Spleen (tissue), 13 donors: ENCODE measurements at places on chromosomes 12 and 14. TPM values are rescaled to one million over a fixed set of nuclear protein-coding genes. Genes with fewer than 3 reads are reported as not detected.

GRCh38 chr14:97456958-97457357 lies 659.8 kb downstream of the VRK1 start:
- no peak overlapping the region for H3K4me3 ChIP-seq
- H3K4me1 ChIP-seq, result no peaks in the 10 kb centered on the region
- H3K27ac ChIP-seq, result no peak overlapping the region

- H3K27ac ChIP-seq, result no peak overlapping the region
- H3K36me3 ChIP-seq, result no peaks in the 10 kb centered on the region
- no peak overlapping the region for H3K4me3 ChIP-seq
- no peak for DNase-seq
- H3K4me1 ChIP-seq, result no peaks in the 10 kb centered on the region
Measured at GRCh38 chr14:96212896-96213295, 8.3 kb downstream of the BDKRB2 start.

- H3K27ac ChIP-seq, result no peak overlapping the region
- H3K4me1 ChIP-seq, result no peaks in the 10 kb centered on the region
- H3K36me3 ChIP-seq, result peaks cover 100% of the 10 kb centered on the region
- no peak overlapping the region for H3K4me3 ChIP-seq
- H3K27me3 ChIP-seq, result no peaks in the 10 kb centered on the region
Measured at GRCh38 chr14:91284146-91284790, 39.8 kb upstream of the GPR68 start.

DNA sequence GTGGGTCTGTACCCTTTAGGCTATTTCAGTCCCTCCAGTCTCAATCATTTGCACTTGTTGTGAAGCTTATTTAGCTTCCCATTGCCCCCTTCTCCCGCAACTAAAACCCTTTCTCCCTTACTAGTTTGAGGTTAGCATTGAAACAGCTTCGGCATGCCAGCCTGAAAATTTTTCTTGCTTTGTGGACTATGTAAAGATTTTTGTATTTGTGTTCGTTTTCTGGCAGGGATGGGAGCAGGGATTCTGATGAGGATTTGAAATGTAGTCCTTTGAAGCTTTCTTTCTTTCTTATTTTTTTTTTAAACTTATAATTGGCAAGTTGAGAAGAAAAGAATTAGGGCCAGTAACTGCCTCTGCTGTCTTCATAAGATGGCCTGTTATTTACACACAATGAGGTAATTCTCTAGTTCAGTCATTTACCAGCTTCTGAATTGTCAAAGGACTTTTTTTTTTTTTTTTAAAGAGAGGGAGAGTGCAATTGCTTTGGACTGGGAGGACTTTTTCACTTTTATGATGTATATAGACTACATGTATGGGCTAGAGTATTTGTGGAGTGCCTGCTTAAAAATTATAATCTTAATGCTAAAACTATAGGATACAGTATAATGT lies 29.0 kb downstream of the PALS1 start:
- H3K36me3 ChIP-seq, result peaks cover 12% of the 10 kb centered on the region
- peak overlapping the region; percentile 36 for H3K27ac ChIP-seq
- no peak for DNase-seq

Gene EVL
- 244 TPM for total RNA-seq

Gene LHX5
- total RNA-seq, result not detected

GRCh38 chr14:68756000-68756481 lies 36.8 kb downstream of the ZFP36L1 start:
- DNase-seq, result no peak
- no peak overlapping the region for H3K27ac ChIP-seq
- no peak overlapping the region for H3K4me3 ChIP-seq

GRCh38 chr12:59808317-59808910 lies 212.6 kb downstream of the SLC16A7 start:
- no peaks in the 10 kb centered on the region for H3K36me3 ChIP-seq
- no peak overlapping the region for H3K27ac ChIP-seq
- H3K4me1 ChIP-seq, result no peaks in the 10 kb centered on the region
- no peak for DNase-seq
- no peak overlapping the region for H3K4me3 ChIP-seq

GRCh38 chr12:47862881-47863280 lies 41.9 kb downstream of the VDR start:
- H3K27me3 ChIP-seq, result no peaks in the 10 kb centered on the region
- no peaks in the 10 kb centered on the region for H3K36me3 ChIP-seq
- H3K27ac ChIP-seq, result no peak overlapping the region

Gene ACVR1B
- total RNA-seq, result 15.7 TPM

Gene ANO4
- total RNA-seq, result not detected

Gene RAPGEF3
- total RNA-seq, result 59.6 TPM

GRCh38 chr12:47770086-47770726 lies 2.8 kb upstream of the SLC48A1 start:
- no peak overlapping the region for H3K4me3 ChIP-seq
- DNase-seq, result no peak
- no peak overlapping the region for H3K27ac ChIP-seq
- H3K27me3 ChIP-seq, result no peaks in the 10 kb centered on the region

GRCh38 chr12:43501703-43502102 lies 50.3 kb downstream of the ADAMTS20 start:
- no peak for DNase-seq
- no peak overlapping the region for H3K4me3 ChIP-seq
- H3K4me1 ChIP-seq, result no peaks in the 10 kb centered on the region
- H3K27me3 ChIP-seq, result no peaks in the 10 kb centered on the region

DNA sequence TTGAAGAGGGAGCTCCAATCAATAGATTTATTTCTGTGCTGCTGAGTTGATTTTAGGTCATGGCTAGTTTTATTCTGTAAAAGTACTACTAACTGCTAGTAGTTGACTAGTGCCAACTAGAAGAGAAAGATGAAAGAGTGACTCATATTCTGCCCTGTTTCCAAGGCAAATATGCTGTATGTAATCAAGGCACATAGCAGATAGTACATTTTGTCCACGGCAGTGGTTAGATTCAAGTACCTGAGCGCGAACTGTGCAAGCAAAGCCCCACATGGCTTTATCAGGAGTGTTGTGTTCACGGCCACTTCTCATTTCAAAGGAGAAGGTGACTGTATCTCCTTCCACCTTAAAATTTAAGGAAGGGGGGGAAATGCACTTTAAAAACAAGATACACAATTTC lies 126.8 kb downstream of the TRAFD1 start:
- no peaks in the 10 kb centered on the region for H3K36me3 ChIP-seq
- H3K4me1 ChIP-seq, result no peaks in the 10 kb centered on the region
- DNase-seq, result no peak
- H3K27me3 ChIP-seq, result no peaks in the 10 kb centered on the region

Gene SLC38A4
- total RNA-seq, result 0.34 TPM

GRCh38 chr14:67908052-67908754 lies 88.6 kb downstream of the RAD51B start:
- no peak for DNase-seq
- H3K36me3 ChIP-seq, result no peaks in the 10 kb centered on the region
- no peak overlapping the region for H3K27ac ChIP-seq
- no peak overlapping the region for H3K4me3 ChIP-seq

DNA sequence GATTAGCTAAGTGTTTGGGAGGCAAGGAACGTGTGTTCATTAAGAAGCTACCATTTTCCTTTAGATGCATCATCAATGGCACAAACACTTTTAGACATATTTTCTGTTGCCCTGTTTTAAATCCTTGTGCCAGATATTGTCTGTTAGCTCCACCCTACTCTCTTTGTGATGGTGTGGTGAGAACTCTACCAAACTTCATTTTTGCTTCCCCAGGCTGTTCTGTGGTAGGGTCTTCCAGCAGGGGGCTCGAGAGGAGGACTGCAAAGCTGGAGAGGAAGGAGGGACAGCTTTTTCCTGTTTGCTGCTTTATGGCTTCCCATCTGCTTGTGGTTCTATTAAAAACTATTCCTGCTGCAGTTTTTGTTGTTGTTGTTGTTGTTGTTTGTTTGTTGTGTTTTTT lies 23.8 kb upstream of the STRAP start:
- DNase-seq, result no peak
- no peak overlapping the region for H3K4me3 ChIP-seq
- no peaks in the 10 kb centered on the region for H3K36me3 ChIP-seq
- H3K27ac ChIP-seq, result no peak overlapping the region
- H3K27me3 ChIP-seq, result no peaks in the 10 kb centered on the region

DNA sequence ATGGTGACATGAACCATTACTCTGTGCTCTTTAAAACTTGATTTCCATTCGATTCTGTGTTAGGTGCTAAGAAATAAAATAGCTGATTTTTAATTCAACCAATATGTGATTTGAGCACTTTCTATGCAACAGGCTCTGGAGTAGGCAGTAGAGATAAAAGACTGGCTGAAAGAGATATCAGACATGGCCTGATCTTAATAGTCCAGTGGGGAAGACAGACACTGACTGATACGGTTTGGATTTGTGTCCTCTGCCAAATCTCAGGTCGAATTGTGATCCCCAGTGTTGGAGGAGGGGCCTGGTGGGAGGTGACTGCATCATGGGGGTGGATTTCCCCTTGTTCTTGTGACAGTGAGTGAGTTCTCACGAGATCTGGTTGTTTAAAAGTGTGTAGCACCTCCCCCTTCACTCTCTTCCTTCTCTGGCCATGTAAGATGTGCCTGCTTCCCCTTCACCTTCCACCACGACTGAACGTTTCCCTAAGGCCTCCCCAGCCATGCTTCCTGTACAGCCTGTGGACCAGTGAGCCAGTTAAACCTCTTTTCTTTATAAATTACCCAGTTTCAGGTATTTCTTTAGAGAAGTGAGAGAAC lies 128.6 kb downstream of the PPM1H start:
- no peaks in the 10 kb centered on the region for H3K4me1 ChIP-seq
- H3K4me3 ChIP-seq, result no peak overlapping the region
- no peak for DNase-seq
- H3K27ac ChIP-seq, result no peak overlapping the region

Gene ADAM21
- total RNA-seq, result not detected

Gene KCNA1
- 0.23 TPM for total RNA-seq

DNA sequence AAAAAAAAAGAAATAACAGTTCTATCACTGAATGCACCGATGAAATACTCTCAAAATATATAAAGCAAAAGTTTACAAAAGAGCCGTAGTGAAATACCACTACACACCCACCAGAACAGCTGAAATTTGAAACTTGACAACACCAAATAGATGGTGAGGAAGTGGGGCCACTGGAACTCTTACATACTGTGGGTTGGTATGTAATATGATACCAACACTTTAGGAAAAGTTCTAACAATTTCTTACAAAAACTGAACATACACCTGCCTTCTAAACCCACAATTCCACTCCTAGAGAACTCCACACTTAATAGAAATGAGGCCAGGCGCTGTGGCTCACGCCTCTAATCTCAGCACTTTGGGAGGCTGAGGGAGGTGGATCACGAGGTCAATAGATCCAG lies 14.1 kb downstream of the EIF5 start:
- no peaks in the 10 kb centered on the region for H3K4me1 ChIP-seq
- no peak overlapping the region for H3K4me3 ChIP-seq
- peak overlapping the region; percentile 67 for H3K27ac ChIP-seq
- no peak for DNase-seq
- no peaks in the 10 kb centered on the region for H3K27me3 ChIP-seq

DNA sequence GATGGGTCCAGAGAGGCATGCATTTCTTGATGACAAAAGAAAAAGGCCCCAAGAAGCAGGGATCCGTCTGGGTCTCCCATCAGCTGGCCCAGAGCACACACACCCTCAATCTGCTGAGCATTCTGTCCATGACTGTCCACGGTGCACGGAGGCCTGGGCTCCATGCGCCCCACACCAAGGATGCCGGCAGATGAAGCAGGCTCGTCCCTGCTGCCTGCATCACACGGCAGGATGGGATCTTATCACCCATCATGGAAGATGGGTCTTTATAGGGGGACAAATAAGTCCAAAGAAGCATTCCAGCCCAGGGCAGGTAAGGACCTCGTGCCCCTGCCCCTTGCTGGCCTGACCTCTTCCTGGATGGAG lies 59.7 kb downstream of the PRIMA1 start:
- H3K27ac ChIP-seq, result no peak overlapping the region
- no peaks in the 10 kb centered on the region for H3K36me3 ChIP-seq
- peaks cover 3% of the 10 kb centered on the region for H3K27me3 ChIP-seq
- peak; percentile 58 for DNase-seq
- H3K4me3 ChIP-seq, result no peak overlapping the region

DNA sequence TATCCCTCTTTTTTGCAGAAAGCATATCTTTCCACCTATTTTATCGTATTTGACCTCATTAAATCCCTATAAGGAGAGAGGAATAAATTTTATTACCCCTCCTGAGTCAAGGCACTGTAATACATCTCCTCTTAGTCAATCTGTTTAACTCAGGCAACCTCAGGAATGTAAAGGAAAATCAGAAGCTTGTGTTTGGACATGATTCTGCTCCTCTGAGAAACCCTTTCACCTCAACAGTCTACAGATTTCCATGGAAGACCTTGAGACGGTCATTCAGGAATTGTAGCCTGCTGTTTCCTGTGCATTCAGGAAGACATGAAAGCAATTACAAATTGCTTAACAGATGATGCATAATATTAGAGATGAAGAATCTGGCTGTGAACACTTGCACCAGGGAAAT lies 360.8 kb downstream of the PAWR start:
- no peaks in the 10 kb centered on the region for H3K27me3 ChIP-seq
- H3K27ac ChIP-seq, result no peak overlapping the region
- DNase-seq, result no peak
- no peak overlapping the region for H3K4me3 ChIP-seq
- H3K4me1 ChIP-seq, result peaks cover 4% of the 10 kb centered on the region
- no peaks in the 10 kb centered on the region for H3K36me3 ChIP-seq

GRCh38 chr14:23481979-23482822 lies 12.7 kb downstream of the NGDN start:
- H3K4me1 ChIP-seq, result no peaks in the 10 kb centered on the region
- no peak overlapping the region for H3K4me3 ChIP-seq
- no peaks in the 10 kb centered on the region for H3K27me3 ChIP-seq
- no peak for DNase-seq
- H3K27ac ChIP-seq, result no peak overlapping the region

DNA sequence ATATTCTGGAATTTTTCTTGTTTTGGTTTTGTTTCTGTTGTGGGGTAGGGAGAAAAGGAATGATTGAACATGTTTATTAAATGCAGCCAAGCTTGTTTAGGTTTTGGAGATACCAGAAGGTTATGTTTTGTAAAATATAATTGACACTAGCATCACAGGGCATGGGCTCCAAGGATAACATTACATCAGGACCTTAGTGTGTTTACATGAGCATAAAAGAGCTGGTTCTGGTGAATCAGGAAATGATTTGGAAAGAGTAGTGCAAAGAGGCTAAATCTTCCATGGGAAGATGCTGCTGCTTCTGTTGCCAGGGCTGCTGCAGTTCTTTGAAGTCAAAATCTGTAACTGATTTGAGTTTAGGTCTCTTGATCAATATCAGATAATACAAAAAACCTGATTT lies 118.7 kb downstream of the ETNK1 start:
- no peak overlapping the region for H3K4me3 ChIP-seq
- H3K27ac ChIP-seq, result no peak overlapping the region
- no peaks in the 10 kb centered on the region for H3K4me1 ChIP-seq
- DNase-seq, result no peak
- H3K36me3 ChIP-seq, result no peaks in the 10 kb centered on the region
- H3K27me3 ChIP-seq, result no peaks in the 10 kb centered on the region

Gene MYBPC1
- 2.7 TPM for total RNA-seq
